ENCODE measurements at places on chromosomes 12 and 14. TPM values are rescaled to one million over a fixed set of nuclear protein-coding genes. Genes with fewer than 3 reads are reported as not detected.

DNA sequence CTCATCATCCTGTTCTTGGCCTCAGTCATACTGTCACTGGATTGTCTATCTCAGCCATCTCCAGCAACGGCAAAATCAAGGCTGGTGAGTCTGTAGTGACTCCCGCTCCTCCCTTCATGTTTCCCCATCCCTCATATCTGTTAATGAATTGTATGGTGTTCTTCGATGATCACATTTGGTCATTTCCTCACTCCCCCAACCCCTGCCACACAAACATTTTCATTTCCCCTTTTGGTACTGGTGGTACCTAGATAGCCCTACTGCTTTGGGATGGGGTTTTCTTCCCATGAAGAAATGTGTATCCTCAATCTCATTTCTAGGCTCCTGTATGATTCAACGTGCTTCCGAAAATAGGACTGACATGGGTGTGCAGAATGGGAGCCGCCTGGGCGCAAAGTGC is 2.7 kb upstream of the KLHL33 start:
- H3K4me1 ChIP-seq: no peaks in the 10 kb centered on the region
- H3K27ac ChIP-seq: no peak overlapping the region
- DNase-seq: no peak
- H3K4me3 ChIP-seq: no peak overlapping the region

- DNase-seq: no peak
- H3K4me1 ChIP-seq: peaks cover 27% of the 10 kb centered on the region
- H3K36me3 ChIP-seq: no peaks in the 10 kb centered on the region
- no peak overlapping the region for H3K27ac ChIP-seq
- no peak overlapping the region for H3K4me3 ChIP-seq
Observed at GRCh38 chr12:1738446-1738845, 47.6 kb downstream of the ADIPOR2 start.

DNA sequence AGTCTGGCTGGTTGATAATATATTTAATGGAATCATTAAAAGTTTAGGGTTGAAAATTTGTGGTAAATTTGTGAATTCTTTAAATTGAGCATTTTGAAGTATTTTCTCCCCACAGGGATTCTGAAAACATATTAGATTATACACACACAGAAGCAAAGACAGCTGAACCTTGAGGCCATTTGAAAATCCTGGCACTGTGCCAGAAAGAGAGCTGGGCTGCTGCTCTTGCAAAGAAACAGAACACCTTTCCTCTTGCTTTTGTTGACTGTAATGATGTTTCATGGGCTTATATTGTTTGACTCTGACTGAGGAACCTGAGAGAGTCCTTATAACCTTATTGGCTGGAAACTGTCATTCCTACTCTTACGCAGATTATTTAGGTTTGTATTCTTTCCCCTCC is 4.8 kb downstream of the RNF34 start:
- peaks cover 16% of the 10 kb centered on the region for H3K4me1 ChIP-seq
- H3K27me3 ChIP-seq: no peaks in the 10 kb centered on the region
- H3K36me3 ChIP-seq: peaks cover 40% of the 10 kb centered on the region
- H3K27ac ChIP-seq: no peak overlapping the region

- DNase-seq: peak; percentile 84
- H3K27me3 ChIP-seq: no peaks in the 10 kb centered on the region
- no peaks in the 10 kb centered on the region for H3K36me3 ChIP-seq
- H3K4me3 ChIP-seq: no peak overlapping the region
- peaks cover 25% of the 10 kb centered on the region for H3K4me1 ChIP-seq
Observed at GRCh38 chr12:122067966-122068365, 10.6 kb upstream of the MLXIP start.

- no peak overlapping the region for H3K4me3 ChIP-seq
- no peak for DNase-seq
- no peaks in the 10 kb centered on the region for H3K36me3 ChIP-seq
- no peaks in the 10 kb centered on the region for H3K27me3 ChIP-seq
- no peak overlapping the region for H3K27ac ChIP-seq
Observed at GRCh38 chr12:115060477-115061168, 376.6 kb upstream of the TBX3 start.

DNA sequence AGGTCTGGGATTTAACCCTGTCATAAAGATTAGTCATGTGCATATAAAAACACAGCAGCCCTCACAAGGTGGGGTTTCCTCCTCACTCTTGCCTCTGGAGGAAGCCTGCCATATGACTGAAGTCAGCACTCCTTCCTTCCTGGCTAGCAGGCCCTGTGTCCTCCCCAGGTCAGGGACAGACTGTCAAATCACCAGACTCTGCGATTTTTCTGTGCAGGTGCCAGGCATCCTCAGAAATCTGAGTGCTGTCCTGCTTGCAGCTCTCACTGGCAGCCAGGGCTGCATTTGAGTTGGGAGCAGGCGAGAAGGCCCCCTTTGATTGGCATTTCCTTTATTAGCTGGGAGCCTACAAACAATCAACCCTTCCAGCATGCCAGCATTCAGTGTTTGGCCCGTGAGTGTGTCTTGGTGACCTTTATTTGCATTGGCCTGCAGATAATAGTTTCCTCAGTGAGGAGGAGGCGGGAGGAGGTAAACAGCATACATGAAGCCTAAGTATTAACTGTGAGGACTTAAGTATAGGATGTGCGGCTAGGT is 183.8 kb upstream of the ARHGAP5 start:
- peaks cover 14% of the 10 kb centered on the region for H3K4me1 ChIP-seq
- DNase-seq: no peak
- H3K27me3 ChIP-seq: no peaks in the 10 kb centered on the region
- H3K36me3 ChIP-seq: no peaks in the 10 kb centered on the region
- no peak overlapping the region for H3K4me3 ChIP-seq

DNA sequence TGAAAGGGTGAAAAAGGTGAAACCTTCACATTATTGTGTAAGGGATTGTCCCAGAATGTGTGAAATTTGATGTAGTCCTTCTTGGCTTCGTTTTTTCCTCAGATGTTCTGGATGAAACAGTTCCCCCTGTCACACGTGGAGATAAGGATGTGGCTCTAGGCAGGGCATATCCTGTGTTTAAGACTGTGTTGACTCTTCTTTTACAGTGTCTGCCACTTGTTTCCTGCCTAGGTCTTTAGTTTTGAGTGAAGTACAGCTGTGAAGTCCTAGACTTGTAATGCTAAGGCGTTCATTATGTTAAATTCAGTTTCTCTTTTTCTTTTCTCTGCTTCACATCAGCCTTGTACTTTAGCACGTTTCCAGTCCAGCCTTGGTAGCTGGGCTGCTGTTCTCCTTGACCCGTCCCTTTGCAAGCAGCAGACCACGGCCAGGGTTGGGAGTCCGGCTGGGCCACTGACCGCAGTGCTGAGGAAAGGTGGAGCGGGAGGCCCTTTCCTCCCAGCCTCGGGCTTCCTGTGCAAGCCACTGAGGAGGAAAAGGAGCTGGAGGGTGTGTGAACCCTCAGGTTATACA is 59.1 kb downstream of the RASSF3 start:
- H3K36me3 ChIP-seq: no peaks in the 10 kb centered on the region
- H3K4me1 ChIP-seq: peaks cover 93% of the 10 kb centered on the region
- H3K27ac ChIP-seq: peak overlapping the region; percentile 84
- H3K27me3 ChIP-seq: no peaks in the 10 kb centered on the region
- peak; percentile 73 for DNase-seq

GRCh38 chr14:36087411-36087810 is 89.1 kb downstream of the PTCSC3 start:
- H3K27me3 ChIP-seq: no peaks in the 10 kb centered on the region
- H3K4me3 ChIP-seq: no peak overlapping the region
- H3K36me3 ChIP-seq: no peaks in the 10 kb centered on the region

DNA sequence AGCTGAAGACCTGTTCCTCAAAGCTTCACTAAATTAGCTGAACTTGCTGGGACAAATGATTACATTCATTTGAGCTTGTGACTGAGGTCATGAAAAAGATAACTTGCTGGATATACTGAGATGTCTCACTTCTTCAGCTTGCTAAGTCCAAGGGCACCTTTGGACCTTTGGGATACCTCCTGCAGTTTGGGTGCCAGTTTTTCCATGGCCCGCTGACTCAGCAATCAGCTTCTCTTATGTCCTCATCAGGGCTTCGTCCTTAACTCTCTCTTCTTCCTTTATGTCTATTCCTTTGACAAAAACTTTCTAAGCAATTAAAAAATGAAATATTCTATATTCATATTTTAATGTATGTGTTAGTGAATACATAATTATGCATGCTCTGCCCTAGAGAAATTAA is 45.6 kb downstream of the OVCH1 start:
- H3K4me3 ChIP-seq: no peak overlapping the region
- H3K27ac ChIP-seq: no peak overlapping the region
- no peaks in the 10 kb centered on the region for H3K4me1 ChIP-seq

DNA sequence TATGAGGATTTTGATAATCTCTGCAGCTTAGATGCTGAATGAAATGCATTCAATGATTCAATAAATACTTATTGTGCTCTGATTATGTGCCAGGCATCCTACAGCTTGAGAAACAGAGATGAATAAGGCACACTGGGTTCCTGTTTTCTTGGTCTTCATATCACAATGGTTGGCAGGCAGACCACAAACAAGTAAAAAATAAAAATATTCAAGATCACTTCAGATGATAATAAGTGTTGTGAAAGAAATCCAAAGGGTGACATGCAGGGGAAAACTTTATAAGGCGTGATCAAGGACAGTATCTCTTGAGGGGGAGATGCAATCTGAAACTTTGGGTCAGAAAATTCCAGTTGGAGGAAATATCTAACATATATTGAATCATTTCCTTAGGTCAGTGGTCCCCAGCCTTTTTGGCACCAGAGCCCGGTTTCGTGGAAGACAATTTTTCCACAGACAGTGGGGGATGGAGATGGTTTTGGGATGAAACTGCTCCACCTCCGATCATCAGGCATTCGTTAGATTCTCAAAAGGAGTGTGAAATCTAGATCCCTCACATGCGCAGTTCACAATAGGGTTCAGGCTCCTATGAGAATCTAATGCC is 73.7 kb upstream of the RAP1B start:
- H3K27ac ChIP-seq: no peak overlapping the region
- peaks cover 15% of the 10 kb centered on the region for H3K4me1 ChIP-seq
- H3K27me3 ChIP-seq: no peaks in the 10 kb centered on the region
- no peak overlapping the region for H3K4me3 ChIP-seq

GRCh38 chr12:123041811-123042655 is 61.6 kb downstream of the ARL6IP4 start:
- no peak overlapping the region for H3K4me3 ChIP-seq
- DNase-seq: no peak
- no peaks in the 10 kb centered on the region for H3K36me3 ChIP-seq
- H3K27me3 ChIP-seq: no peaks in the 10 kb centered on the region
- H3K4me1 ChIP-seq: peaks cover 24% of the 10 kb centered on the region
- H3K27ac ChIP-seq: no peak overlapping the region

GRCh38 chr12:62730649-62731048 is 204.3 kb downstream of the PPM1H start:
- H3K4me1 ChIP-seq: peaks cover 22% of the 10 kb centered on the region
- no peaks in the 10 kb centered on the region for H3K27me3 ChIP-seq
- H3K27ac ChIP-seq: no peak overlapping the region
- H3K36me3 ChIP-seq: no peaks in the 10 kb centered on the region
- H3K4me3 ChIP-seq: no peak overlapping the region
- DNase-seq: no peak

The MGP gene
- 182 TPM for total RNA-seq

The CPM gene
- total RNA-seq: 198 TPM

The KCNA5 gene
- total RNA-seq: not detected

The HRK gene
- total RNA-seq: 0.33 TPM

All from upper lobe of left lung (tissue), 6 donors.